Stimulated activated CD8-positive, alpha-beta memory T cell treated with anti-CD3 and anti-CD28 coated beads, Interleukin-2, amount 100 ng/mL, for 48 hours (primary cell): ENCODE measurements at places on chromosomes 1 and 21.

DNA sequence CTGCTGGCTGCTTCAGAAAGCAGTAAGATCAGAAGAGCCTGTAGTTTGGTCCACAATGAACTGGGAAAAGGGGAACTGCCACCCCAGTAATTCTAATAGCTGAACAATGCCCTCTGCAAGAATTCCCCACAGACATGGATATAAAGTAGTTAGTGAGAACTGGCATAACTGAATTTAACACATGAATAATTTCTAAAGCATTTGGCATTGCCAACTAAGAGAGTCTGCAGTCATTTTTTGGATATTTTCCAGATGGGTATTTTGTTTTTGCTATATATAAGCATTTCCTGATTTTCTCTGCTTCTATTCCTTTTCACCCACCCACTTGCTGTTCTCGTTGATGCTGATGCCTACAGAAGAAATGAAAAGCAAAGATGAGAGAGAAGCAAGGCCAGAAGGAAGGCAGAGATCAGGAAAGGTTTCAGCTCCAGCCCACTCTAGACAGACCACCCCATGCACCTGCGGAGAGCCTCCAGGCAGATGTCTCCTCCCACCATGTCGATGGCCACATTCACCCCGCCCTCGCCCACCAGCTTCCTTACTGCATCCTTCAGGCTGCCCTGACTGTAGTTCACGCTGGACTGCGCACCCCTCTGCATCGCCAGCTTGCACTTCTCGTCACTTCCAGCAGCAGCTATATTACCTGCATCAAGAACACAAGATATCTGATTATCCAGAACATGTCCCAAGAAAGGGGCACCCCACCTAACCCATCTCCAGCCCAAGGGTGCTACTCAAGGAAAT lies 55.9 kb upstream of the SEC16B start:
- DNase-seq, result no peak

GRCh38 chr1:27448982-27449381 lies 41.0 kb downstream of the WASF2 start:
- DNase-seq, result no peak

- DNase-seq, result no peak
Measured at GRCh38 chr21:33014331-33014730, 11.4 kb upstream of the OLIG2 start.

DNA sequence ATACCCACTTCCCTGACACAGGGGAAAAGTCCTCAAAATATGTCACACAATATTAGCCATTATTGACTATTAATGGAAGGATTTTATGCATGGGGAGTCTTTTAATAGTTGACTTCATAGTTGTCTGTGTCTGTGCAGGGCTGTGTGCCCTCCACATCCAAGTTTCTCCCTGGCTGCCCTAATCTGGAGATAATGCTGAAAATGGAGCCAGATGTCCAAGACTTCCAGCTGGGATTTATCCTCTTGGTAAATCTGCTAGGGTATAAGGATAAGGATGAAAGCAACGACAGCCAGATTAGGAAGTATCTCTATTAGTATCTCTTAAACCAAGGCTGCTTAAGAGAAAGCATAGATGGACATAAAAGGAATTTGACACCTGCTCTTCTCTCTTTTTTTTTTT lies 42.1 kb downstream of the CDK18 start:
- DNase-seq, result no peak

DNA sequence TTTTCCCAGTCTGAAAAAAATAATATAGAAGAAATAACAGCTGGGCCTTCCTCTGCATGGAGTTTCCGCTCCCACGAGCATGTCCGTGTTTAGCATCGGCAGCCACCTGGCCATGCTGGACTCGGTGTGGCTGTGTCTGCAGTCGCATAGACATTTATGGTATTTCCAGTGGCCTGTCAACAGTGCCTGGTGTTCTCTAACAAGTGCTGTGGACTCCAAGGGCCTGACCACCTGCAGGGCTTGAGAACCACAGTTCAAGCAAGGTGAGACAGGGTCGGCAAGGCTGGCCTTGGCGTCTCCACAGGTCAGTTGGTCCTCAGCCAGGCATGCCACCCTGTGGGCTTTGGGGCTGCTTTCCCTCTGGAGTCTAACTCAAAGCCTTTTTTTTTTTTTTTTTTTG lies 124.8 kb downstream of the PGBD5 start:
- DNase-seq, result no peak
